ENCODE measurements at places on chromosomes 6 and 20.

- DNase-seq = no peak
These were observed 118.7 kb upstream of the HMGN3 start for GRCh38 chr6:79353226-79353625.

DNA sequence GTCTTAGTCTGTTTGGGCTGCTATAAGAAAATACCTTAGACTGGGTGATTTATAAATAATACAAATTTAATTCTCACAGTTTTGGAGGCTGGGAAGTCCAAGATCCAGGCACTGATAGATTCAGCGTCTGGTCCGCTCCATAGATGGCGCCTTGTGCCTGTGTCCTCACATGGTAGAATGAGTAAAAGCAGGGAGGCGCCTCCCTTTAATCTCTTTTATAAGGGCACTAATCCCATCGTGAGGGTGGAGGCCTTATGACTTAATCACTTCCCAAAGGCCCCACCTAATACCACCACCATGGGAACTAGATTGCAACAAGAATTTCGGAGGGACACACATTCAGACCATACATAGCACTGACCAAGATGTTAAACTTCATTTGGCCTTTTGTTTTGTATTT, 91.2 kb upstream of the TMEM181 start:
- DNase-seq = no peak

- no peak for DNase-seq
These were observed 75.5 kb upstream of the ZNFX1 start for GRCh38 chr20:49353348-49353747.

- peak; percentile 68 for DNase-seq
These were observed 20.2 kb downstream of the PRPH2 start for GRCh38 chr6:42702200-42702599.

GRCh38 chr6:11496152-11497060, 41.1 kb upstream of the TMEM170B start:
- peak; percentile 71 for DNase-seq

DNA sequence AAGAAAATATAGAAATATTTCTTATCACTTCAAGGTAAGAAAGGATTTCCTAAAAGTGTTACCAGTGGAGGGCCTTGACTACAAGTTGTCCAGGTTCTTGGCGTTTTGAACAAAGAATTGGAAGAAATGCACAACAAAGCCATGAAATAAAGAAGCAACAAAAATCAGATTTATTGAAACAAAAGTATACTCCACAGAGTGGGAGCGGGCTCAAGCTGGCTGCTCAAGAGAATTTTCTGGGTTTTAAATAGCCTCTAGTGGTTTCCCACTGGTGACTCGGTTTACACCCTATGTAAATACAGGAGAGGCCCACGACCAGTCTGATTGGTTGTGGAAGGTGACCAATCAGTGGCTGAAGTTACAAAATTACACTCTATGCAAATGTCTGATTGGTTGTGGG, 64.2 kb downstream of the SAMD3 start:
- no peak for DNase-seq

DNA sequence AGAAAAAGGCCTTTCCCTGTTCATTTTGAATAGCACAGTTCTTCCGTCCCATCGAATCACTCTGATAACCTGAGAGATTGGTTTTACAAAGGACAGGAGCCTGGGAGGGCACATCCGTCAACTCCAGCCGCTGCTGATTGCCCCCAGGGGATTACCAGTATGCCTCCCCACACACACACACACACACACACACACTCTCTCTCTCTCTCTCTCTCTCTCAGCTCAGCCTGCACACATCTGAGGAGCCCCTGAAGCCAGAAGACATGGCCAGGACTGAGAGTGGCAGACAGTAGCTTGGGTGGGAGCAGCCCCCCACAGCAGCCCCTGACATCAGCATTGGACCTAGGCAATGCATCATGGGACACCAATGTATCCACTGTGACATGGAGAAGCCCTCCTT, 13.2 kb upstream of the CDH4 start:
- DNase-seq = no peak

DNA sequence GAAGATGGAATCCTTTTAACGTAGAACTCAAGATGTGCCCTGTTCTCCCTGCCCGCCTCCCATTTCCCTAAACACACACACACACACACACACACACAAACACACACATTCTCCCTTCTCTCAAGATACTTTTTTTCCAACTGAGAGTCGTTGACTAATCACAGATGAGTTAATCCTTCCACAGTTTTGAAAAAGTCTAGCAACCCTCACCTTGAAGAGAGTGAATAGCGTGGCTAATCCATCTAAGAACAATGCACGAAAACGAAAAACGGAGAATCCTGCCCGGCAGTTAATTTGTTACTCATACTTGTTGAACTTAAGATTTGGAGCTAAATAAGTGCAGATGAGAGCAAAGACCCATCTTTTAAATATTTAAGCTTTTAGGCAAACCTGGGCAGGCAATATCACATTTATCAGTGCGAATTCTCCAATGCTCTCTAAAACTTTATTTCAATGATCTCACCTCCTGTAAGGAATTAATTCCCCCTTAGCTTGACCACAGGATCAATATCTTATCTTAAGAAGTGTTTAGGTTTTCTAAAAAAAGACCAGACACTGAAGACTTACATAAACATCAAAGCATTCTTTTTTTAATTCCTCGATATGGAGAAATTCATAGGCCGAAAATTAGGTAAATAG, 1.1 kb downstream of the AGPAT4 start:
- DNase-seq = no peak

GRCh38 chr6:155436981-155437749, 18.5 kb downstream of the NOX3 start:
- DNase-seq = no peak

GRCh38 chr20:49867453-49868215, 47.7 kb downstream of the SPATA2 start:
- DNase-seq = no peak

GRCh38 chr6:118100717-118101116, 193.7 kb downstream of the SLC35F1 start:
- DNase-seq = no peak

GRCh38 chr6:150894935-150895552, 29.5 kb downstream of the MTHFD1L start:
- DNase-seq = peak; percentile 69

DNA sequence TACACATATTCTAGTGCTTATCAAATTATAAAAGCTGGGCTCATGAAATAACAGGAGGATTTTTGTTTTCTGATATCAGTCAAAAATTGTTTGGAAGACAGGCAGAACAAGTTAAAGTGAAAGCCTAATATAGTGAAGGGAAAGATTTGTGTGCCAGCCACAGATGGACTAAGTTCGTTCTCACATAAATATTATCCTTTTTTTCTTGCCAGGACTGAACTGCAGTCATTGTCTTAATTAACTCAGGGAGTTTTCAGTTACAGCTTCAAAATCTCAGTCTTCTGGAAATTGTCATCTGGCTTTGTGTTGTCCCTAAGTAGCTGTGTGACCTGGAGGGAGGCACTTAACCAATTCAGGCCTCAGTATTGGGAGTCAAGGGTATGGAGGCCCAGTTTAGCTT, 40.7 kb downstream of the PLCB4 start:
- DNase-seq = no peak

- peak; percentile 8 for DNase-seq
These were observed 72.9 kb downstream of the TSBP1 start for GRCh38 chr6:32298632-32299336.

DNA sequence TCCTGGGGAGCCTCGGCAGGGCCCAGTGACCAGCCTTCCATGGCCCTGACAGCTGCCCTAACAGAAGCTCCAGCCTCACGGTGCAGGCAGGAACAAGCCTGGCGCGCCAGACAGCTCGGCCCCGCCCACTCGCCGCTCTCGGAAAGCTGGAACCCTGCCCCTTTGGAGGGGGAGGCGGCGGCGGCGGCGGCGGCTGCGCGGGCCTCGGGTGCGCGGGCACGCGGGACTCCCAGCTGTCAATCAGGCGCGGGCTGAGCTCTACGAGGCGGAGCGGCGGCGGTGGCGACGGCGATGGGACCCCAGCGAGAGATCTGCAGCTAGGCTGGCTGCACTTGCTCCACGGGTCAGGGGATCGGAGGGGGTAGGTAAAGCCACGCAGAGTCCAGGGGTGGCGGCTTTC, at the start of gene NRSN1:
Gene NRSN1, plus strand, starts transcription at position 236 of the 400 bp plus-strand sequence. CDS start 8,113 bp downstream, outside the sequence.
- no peak for DNase-seq

- peak; percentile 83 for DNase-seq
These were observed 279.3 kb upstream of the TCF21 start for GRCh38 chr6:133609415-133610226.

GRCh38 chr6:39530201-39530759, 194.9 kb downstream of the KIF6 start:
- peak; percentile 28 for DNase-seq

- DNase-seq = no peak
These were observed 7.9 kb downstream of the AGPAT4 start for GRCh38 chr6:161265975-161266374.

GRCh38 chr6:164345806-164346496, 931.4 kb downstream of the QKI start:
- no peak for DNase-seq

DNA sequence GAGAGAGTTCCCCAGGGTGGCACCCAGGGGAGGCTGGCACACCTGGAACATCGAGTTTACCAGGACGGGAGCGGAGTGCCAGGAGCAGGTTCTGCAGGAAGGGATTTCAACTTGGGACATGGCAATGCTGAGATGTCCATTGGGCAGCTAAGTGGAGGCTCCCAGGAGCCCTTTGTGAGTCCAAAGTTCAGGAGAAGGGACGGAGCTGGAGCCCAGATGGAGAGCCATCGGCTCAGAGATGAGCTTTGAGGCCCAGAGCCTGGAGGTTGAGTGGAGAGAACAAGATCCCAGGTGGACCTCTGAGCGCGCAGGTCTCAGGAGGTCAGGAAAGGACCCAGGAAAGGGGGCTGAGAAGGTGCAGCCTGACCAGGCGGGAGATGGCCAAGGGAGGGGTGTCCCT, 67.5 kb upstream of the AFDN start:
- DNase-seq = no peak

- peak; percentile 30 for DNase-seq
These were observed 11.9 kb upstream of the NSFL1C start for GRCh38 chr20:1478566-1478965.

- DNase-seq = peak; percentile 28
These were observed 63.4 kb downstream of the SYNE1 start for GRCh38 chr6:152573762-152574161.

All from SW480 (cell line).